ENCODE measurements at places on chromosomes 6 and 20.

DNA sequence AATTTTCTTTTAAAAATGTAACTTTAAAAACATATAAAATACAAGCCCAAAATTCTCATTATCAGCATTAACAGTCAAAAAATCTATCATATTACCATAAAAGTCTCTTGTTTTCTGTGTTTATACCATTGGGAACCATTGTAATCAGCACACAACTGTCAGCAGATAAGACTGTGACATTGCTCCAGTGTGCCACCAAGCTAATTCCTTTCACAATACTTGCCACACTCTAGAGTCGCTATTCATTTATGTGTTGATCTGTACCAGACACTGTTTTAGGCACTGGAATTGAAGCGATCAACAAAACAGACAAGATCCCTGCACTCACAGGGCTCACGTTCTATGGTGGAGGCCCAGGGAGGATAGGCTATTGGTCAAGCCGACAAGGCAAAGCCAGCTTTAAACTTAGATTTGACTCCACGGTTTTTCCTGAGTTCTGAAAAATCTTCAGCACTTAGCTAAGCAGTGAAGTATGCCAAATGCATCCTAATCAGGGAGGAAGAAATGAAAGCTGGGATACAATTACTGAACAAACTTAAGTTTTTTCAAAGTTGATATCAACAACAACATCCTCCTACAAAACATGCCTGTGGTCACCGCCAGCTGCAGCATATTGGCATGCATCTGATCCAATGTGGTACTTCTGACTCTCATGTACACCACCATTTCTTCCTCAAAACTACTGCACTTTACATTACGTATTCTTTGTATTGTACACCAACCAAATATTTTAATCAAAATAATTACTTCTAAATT is 60.5 kb downstream of the GMDS start:
- no peak for DNase-seq

- DNase-seq = no peak
Measured at GRCh38 chr6:73564578-73565345, 43.9 kb upstream of the EEF1A1 start.

DNA sequence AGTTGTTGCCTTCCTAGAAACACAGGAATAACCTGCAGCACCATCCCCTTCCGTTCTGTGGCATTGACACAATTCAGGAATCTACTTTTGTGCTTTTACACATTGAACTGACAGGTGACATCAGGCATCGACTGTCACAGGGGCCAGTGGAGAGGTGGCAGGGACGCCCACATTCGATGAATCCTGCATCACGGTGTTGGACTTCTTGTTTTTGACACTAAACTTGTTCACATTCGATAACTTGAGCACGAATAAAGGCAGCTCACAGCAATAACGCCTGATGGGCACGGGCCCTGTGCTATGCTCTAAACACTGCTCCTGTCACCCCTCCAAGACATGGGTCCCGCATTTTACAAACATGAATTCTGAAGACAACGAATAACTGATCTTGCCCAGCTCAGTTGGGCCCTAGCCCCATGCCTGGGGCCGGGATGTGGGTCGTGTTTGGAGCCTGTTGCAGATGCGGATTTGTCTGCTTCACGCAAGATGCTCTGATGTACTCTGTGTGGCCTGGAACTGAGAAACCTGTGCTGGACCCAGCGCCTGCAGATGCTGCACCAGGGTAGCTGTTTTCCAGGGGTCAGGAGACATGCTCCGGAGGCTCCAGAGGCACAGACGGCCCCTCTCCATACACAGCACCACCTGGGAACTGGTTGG is 75.7 kb downstream of the TTLL2 start:
- peak; percentile 52 for DNase-seq

- DNase-seq = no peak
Measured at GRCh38 chr6:15378866-15379265, 133.0 kb downstream of the JARID2 start.

DNA sequence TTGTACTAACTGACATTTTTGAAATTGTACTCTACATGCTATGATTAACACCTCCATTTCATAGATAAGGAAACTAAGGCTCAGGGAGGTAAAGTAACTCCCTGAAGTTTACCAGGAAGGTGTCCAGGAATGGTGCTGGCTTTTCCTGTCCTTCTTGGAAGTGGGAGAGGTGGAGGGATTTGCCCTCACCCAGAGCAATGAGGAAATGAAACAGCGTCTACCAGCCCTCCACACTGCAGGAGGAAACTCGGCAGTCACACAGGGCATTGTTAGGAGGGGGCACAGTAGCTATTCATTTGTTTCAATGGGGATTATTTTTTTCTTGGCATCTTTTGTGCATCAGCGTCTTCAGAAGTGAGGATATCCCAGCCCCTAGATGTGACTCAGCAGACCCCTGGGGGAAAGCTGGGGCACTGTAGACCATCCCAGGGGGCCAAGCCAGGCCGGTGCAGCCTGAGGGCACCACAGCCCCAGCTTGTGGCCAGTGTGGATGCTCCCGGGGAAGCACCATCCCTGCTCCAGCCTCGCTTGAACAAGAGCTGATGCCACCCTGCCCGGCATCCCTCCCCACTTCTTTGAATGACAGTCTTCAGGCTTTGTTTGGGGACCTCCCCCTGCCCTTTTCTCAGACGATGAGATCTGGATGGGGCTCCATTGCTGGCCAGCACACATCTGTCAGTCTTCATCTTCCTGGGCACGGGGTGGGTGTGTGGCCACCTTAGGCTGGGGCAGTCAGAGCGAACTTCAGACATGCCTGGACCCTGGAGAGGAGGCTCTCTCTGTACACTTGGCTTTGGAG is 224.4 kb upstream of the PMEPA1 start:
- no peak for DNase-seq

DNA sequence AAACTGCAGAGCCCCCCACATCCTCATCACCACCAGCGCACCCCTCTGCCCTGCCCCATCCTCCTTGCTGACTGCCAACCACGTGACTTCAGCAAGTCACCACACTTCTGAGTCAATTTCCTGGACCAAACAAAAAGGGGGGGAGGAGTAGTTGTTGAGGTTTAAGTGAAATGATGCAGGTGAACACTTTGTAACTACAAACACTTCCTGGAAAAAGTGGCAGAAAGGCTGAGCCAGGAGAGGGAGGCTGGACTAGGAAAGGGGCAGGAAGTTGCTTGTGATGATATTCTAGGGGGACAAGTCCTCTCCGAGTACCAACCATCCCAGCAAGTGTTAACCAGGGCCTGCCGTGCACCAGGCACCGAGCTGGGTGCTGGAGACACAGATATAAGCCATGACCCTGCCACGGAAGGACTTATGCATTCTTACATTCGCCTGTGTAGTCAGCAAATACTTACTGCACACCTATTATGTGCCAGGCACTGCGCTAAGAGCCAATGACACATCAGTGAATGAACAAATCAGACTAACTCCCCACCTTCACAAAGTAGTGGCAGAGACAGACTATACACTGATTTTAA is 67.3 kb downstream of the PREX1 start:
- DNase-seq = no peak

GRCh38 chr6:21189759-21190158 is 403.8 kb upstream of the SOX4 start:
- DNase-seq = no peak

- DNase-seq = no peak
Measured at GRCh38 chr6:45422503-45423110, 44.9 kb upstream of the SUPT3H start.

- no peak for DNase-seq
Measured at GRCh38 chr6:87483929-87484328, 11.2 kb downstream of the SLC35A1 start.

DNA sequence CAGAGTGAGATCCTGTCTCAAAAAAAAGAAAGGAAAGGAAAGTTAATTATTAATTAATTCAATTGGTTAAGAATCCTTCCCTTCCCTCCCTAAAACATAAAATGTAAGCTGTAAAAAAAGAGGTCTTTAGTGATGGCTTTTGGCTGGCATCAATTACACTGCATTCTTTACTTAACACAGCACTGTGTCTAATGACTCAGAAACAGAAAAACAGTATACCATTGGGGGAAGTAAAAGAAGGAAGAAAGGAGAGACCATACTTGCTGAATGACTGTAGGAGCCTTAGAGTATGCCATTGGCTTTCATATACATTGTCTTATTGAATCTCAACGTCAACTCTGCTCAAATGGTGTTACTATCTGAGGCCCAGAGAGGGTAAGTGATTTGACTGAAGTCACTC is 18.3 kb upstream of the CITED2 start:
- no peak for DNase-seq

GRCh38 chr6:53765270-53765669 is 29.5 kb upstream of the LRRC1 start:
- no peak for DNase-seq

DNA sequence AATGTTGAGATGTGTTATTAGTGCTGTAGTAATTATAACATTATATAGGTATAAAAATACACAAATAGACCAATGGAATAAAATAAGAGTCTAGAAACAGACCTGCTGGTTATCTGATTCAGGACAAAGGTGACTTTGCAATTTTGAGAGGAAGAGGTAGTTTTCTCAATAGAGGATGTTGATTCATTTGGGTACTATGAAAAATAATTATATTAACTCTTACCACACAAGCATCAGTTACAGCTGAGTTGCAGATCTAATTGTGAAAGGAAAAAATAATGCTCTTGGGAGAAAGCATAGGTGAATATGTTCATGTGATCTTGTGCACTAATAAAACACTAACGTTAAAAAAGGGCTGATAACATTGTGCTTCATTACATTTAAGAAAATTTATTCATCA is 103.0 kb downstream of the BCKDHB start:
- no peak for DNase-seq

DNA sequence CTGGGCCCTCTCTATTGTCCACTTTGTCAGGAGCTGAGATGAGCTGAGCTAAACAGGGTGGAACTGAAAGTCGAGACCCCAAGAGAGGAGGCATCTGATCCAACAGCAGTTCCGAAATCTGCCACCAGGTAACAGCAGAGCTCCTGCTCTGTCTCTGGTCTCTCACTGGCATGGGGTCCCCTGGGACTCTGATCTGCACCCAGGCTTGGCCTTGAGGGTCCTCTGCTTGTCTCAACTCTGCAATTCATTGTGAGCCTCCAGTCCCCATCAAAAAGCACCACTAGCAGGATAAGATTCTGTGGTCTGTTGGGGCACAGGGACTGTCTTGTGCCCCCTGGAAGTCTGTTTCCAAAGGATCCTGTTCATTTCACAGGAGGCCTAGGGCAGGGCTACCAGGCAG is 62.5 kb upstream of the TOP1 start:
- DNase-seq = no peak

GRCh38 chr6:26739811-26740210 is 80.3 kb upstream of the ZNF322 start:
- no peak for DNase-seq

DNA sequence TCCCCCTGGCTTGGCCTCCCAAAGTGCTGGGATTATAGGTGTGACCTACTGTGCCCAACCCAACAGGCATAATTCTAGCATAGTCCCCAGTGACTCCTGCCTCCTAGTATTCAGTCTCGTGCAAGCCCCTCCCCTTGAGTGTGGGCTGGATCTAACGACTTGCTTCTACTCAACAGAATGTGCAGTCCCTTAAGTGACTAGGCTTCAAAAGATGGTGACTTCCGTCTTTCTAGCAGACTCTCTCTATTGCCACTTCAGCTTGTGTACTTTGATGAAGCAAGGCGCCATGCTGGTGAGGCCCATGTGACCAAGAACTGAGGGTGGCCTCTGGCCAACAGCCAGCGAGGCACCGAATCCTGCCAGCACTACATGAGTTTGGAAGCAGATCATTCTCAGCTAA is 109.6 kb upstream of the TRAF3IP2 start:
- DNase-seq = no peak

GRCh38 chr6:71045296-71045695 is 88.4 kb upstream of the B3GAT2 start:
- no peak for DNase-seq

GRCh38 chr20:43926287-43927050 is 11.8 kb downstream of the TOX2 start:
- DNase-seq = no peak

DNA sequence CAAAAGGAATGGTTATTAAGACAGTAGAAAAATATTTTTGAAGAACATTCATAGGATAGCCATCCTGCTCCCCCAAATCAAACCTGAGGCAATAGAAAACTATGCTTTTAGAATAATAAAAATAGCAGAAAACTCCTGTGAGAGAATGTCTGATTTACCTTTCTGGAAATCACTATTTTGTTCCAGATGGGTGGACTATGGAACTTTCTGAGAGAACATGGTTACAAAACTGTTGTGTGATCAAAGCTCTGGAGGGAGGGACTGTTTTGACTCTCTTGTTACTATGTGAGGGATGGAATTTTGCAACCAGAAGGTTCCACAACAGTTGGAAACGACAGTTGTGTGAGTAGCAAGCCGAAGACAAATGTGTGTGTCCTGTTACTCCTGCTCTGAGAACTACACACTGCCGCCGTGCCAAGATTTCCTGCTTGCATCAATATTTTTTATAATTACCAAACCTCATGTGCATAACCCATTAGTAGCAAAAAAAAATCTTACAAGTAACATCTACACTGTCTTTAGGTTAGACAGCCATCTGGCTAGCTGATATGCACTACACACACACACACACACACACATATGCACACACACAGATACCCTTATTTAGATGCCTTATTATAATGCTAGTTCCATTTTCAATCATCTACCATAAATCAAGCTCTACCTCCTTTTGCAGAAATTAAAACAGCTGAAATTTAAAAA is 11.0 kb upstream of the HIVEP1 start:
- no peak for DNase-seq

DNA sequence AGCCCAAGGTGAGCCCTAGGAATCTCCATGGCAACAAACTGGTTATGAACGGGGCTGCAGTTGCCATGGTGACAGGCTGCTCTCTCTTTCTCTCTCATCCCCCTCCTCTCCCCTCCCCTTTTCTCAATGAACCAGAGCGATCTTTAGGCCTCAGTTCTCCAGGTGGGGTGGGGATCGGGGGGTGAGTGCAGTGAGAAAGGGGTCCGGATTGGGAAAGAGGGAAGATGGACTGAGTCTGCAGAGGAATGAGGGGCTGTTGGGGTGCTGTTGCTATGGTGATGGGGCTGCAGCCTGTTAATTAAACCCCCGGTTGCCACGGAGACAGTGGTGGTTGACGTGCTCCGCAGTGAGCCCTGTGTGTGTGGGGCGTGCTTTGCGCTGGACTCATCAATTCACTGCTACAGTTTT is 3.6 kb upstream of the SLC12A5 start:
- no peak for DNase-seq

DNA sequence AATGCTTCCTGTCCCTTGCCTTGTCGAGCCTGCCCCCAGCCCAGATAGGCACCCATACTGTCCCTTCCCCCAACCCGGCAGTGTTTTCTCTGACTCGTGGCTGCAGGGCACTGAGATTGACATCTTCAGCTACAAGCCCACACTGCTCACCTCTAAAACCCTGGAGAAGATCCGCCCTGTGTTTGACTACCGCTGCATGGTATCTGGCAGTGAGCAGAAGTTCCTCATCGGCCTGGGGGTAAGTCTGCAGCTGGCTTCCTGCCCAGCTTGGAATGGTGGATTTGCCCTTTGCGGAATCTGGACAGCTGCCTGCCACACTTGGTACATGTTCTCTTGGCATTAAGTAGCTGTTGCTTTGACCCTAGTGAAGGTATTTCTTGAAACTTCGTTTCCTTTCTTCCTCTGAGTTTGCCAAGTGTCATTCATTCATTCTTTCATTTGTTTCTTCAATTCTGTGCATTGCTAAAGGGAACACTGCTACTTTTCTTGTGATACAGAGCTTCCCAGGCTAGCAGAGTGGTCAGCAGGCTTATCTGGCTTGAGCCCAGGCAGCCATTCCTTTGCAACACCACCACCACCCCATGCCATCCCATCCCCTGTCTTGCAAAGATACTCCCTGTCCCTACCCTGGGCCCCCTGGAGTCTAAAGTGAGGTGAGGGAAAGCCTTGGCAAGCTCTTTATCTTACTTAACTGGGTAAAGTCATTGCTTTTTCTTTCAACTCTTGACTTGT is 26.2 kb downstream of the CCDC167 start:
- DNase-seq = no peak

Data from type B pancreatic cell (in vitro differentiated cells).